Activated CD4-positive, CD25-positive, alpha-beta regulatory T cell treated with anti-CD3 and anti-CD28 coated beads, Interleukin-2, amount 50 U/mL, for 16 hours (primary cell): ENCODE measurements at places on chromosomes 1 and 21.

DNA sequence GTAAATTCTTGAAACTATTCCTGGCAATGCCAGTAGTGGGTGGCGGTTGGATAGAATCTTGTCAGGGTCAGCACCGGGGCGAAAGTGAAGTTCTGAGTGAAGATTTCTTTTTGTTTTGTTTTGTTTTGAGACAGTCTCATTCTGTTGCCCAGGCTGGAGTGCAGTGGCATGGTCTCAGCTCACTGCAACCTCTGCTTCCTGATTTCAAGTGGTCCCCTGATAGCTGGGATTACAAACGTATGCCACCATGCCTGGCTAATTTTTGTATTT lies 33.3 kb downstream of the PCNT start:
- DNase-seq = no peak

GRCh38 chr1:205783904-205784303 lies 8.6 kb upstream of the RAB29 start:
- no peak for DNase-seq

- no peak for DNase-seq
Observed at GRCh38 chr1:200681231-200681630, 11.5 kb upstream of the DDX59 start.

DNA sequence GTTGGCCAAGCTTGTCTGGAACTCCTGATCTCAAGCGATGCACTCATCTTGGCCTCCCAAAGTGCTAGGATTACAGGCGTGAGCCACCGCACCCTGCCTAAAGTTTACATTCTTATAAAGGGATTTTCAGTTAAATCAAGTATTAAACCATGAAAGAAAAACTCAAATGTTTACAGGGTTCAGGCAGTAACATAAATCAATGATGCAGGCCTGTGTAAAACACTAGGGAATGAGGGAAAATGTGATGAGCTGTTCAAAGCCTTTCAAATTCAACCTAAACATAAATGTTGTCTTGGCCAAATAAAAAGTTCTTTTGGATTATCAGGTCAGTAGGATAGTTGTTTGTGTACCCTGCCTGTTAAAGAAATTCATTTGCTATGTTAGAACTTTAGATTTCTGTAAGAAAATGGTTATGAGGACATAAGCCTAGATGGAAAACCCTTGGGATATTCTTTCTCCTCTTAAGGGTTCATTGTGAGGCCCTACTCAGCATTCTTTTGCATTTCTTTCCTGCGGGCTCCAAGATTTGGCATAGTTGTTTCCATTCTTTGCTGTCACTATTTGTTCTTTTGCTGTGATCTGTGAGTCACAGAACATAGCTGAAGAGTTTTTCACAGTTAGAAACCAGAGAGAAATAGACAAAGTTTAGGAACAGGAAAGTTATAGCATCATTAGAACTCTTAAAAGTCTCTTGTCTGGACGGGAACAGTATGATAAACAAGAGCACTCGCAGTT lies 8.9 kb upstream of the ZRANB2 start:
- no peak for DNase-seq

DNA sequence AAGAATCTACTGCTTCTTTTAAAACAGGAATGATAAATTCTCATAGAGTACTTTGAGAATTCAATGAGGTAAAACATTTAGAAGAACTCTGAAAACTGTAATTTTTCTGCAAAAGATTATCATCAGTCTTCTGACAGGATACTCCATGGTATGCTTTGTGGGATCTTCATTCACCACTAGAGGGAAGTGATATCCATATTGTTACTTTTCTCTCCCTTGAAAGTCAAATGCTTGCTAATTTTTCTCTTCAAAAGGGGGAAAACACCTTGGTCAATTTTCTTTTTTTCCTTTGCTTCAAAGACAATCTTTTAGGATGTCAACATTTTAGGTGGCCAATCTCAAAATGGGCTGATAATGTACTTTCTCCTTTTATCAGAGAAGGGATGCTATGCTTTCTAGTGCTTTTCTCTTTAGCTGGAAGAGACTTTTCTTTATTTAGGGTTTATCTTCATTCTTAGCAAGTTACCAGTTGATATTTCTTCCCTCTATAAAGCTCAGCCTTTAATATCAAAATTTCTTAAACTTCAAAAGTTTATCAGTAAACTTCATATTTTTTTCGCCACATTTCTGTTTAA lies 95.5 kb downstream of the NEGR1 start:
- no peak for DNase-seq

GRCh38 chr1:209544098-209544497 lies 39.4 kb upstream of the CAMK1G start:
- no peak for DNase-seq

DNA sequence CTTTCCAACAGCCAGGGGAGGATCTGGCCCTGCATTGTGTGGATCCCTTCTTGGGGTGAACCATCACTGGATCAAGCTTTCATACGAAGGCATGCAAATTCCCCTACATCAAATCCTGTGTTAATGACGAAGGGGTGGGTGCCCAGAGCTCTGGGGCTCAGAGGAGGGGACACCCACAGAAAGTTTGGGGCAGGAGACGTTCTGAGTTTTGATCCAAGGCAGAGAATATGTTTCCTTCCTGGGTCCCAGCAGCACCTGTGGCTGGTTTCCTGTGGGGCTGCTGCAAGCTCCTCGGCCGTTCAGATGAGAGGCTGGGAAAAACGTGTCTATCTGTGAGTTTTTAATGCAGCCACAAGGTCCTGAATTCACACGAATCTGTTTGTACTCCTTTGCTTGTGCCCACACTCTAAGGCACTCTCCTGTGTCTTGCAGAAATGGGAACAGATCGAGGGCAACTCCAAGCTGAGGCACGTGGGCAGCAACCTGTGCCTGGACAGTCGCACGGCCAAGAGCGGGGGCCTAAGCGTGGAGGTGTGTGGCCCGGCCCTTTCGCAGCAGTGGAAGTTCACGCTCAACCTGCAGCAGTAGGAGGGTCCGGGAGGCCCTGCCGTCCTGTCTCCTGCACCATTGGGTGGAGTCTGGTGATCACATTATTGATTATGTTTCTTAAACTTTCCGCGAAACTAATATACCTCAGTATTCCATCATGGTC lies 147.1 kb downstream of the PGBD5 start:
- no peak for DNase-seq

DNA sequence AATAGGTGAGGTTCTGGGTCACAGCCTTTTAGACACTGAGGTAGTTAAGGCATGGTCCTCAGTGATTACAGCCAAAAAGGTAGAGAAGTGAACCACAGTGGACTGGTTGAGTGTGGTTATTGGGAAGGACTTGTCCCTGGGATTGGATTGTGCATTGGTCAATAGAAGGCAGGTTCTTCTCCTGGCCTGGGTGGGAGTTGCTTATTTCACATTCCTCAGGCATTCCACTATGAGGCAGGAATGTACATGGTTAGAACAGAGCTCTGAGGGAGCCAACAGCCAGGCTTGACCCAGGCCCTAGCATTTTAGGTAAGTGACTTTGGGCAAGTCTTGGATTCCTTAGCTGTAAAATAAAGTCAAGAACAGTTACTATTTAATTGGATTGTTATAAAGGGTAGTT lies 97.9 kb upstream of the MARK1 start:
- DNase-seq = no peak
